ENCODE measurements at places on chromosomes 2 and 18. TPM values are rescaled to one million over a fixed set of nuclear protein-coding genes. Genes with fewer than 3 reads are reported as not detected.

TMEM198 gene
- 0.61 TPM for polyA plus RNA-seq

RFTN2 gene
- 0.61 TPM for polyA plus RNA-seq

TMEM178A gene
- 0.10 TPM for polyA plus RNA-seq

ICOS gene
- not detected for polyA plus RNA-seq

MOB1A gene
- polyA plus RNA-seq: 71.2 TPM

TRPM8 gene
- not detected for polyA plus RNA-seq

SLC11A1 gene
- 1.9 TPM for polyA plus RNA-seq

SALL3 gene
- polyA plus RNA-seq: not detected

Data from psoas muscle (tissue), 8 donors.